Tibial artery (tissue), 4 donors: ENCODE measurements at places on chromosomes 13 and 19.

DNA sequence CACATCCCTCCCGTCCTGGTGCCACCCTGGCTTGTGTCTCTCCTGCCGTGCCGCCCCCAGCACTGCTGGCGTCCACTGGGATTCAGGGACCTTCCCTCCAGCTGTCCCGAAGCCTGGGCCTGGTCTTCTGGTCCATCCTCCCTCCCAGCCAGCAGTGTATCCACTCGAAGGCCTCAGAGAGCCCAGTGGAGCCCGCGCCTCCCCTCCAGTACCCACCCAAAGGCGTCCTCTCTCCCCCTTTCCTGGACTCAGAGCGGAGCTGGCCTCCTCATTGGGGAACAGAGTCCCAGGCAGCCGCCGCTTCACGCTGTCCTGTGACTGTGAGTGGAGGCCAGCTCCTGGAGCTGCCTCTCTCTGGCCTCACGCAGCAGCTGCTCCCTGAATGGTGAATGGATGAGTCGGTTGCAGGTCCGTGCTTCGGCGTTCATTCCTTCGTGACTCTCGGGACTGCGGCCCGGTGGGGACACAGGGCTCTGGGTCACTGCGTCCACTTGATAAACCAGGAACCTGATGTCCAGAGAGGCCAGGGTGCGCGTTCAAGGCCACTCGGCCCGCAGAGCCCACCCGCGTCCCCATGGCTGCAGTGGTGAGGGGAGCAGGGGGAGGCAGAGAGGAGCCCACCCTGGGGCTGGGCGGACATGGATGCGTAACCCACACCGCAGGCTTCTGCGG lies 12.1 kb downstream of the ONECUT3 start:
- DNase-seq: no peak

- DNase-seq: no peak
Observed at GRCh38 chr13:61247149-61247936, 168.3 kb downstream of the PCDH20 start.

DNA sequence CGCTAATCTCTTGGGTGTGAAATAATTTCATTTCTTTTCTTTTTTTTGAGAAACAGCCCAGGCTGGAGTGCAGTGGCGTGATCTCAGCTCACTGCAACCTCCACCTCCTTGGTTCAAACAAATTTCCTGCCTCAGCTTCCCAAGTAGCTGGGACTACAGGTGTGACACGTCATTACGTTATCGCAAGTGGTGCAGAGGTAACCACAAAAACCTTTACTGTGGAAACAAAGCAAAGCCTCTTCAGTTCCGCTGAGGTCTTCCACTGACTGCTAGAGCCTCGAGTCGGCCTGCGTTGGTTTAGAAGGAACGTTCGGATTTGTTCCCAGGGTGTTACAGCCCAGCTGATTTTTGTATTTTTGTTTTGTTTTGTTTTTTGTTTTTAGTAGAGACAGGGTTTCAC lies 2.0 kb upstream of the ZNF784 start:
- no peak for DNase-seq

DNA sequence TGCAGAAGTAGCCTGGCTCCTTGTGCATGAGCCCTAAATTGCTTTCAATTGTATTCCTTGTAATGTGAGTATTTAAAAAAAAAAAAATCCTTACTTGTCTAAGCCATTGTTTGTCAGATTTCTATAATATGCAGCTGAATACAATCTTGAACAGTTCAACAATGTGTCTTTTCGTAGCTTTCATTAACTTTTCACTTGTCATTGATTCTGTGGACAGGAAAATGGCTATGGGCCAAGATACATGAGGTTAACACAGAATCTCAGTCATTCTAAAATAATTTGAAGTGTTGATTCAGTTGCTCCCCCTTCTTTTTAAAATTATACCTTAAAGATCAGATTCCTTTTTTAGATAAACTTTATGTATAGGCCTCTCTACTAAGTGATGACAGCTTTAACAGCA lies 395.8 kb upstream of the KLF12 start:
- no peak for DNase-seq

- DNase-seq: no peak
Observed at GRCh38 chr19:8459095-8459494, 14.3 kb downstream of the HNRNPM start.

DNA sequence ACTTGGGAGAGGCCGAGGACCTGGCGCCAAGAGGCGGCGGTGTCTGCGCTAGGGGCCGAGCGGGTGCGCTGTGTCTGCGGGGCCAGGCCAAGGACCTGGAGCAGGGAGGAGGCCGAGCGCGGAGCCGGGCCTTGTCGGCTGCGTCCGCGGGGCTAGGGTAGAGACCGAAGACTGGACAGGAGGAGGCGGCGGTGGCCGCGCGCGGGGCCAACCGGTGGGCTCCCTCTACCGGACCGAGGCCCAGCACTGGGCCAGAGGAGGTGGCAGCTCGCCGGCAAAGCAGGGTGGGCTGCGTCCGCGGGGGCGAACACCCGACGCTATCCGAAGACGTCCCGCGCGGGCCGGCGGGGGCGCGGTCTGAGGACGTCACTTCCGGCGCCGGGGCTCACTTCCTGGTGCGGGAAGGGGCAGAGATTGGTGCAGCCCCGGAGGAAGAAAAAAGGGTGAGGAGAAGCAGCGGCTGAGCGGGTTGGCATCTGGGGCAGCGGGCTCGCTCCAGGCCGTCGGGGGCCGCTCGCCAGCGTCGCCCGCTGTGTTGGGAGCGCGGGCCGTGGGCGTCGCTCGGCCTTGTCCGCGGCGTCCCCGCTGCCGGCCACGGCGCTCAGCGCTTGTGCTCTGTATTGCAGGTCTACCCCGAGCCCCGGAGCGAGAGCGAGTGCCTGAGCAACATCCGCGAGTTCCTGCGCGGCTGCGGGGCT lies 38.3 kb downstream of the ARHGEF7 start:
- peak; percentile 89 for DNase-seq

- DNase-seq: no peak
Observed at GRCh38 chr19:53894707-53895106, 12.7 kb downstream of the PRKCG start.

DNA sequence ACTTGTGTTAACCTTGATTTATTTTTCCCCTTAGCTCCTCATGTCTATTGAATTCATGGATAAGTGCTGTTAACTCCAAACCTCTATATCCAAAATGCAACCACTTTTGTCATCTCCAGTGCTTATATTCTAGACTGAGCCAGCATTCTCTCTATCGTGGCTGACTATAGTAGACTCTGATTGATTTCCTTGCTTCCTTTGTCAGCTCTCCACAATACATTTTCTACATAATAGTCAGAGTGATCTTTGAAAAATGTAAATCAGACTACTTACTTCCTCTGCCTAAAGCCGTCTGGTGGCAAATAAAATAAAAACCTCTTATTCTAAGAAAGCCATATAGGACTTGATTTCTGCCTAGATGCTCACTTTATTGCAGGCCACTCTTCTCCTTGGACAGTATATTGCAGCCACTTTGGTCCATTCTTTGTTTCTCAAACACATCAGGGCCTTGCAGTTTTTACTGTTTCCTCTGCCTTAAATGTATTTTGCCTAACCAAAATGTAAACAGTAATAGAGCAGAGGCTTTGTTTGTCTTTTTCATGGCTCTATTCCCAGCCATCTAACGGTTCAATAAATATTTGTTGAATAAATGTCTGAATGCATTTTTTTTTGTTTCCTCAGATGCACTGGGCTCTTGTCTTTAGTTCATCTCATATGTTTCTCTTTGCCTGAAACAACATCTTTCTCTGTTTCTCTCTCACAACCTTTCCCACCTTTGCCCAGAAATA lies 243.6 kb upstream of the CSNK1A1L start:
- DNase-seq: no peak

DNA sequence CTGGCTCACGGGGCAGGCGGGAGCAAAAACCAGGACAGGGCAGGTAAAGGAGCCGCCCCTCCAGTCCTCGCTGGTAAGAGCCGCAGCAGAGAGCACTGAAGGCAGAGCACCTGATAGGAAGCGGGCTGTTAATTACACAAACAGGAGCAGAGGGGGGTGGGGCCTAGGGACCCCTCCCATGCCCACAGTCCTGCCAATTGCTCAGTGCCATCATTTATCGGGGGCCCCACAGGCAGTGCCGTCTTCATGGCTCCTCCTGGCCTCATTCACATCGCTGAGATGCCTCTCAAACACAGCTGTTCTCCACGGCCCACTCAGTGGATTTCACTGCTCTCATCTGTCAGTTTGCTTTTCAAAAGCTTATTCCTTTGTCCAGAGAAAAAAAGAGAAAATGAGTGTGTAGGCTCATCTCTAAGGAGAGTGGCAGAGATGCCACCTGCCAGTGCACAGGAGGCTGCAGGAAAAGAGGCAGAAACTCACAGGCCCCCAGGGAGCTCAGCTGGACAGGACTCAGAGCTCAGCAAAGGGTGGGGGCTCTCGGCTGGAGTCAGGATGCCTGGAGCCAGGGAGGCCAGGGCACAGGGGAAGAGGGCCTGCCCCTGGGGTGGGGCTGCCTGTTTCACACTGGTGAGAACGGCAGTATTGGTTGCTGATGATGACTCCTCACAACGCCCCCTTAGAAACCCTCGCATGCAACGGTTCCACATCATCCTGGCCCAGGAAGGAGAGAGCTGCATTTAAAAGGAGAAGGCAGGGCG lies 174.6 kb downstream of the COL4A1 start:
- DNase-seq: no peak

GRCh38 chr13:66214467-66214866 lies 1015.7 kb downstream of the PCDH9 start:
- no peak for DNase-seq

GRCh38 chr19:47158367-47158791 lies 27.7 kb downstream of the SAE1 start:
- no peak for DNase-seq

DNA sequence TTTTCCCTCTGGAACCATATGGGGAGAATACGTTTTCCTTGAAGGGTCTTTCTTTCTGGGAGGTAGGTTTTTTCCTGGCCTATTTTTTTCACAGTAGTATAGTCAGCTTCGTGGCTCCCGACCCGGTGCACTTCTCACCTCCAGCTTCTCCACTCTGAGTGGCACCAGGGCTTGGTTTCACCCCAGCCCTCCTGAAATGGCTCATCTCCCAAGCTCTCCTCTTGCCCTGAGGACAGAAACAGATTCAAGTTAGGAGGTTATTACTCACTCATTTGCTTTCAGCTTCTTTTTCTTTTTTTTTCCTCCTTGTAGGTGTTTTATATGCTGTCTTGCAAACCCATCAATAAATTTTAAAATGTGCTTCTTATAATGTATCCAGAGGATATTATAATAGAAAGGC lies 199.3 kb downstream of the RFC3 start:
- no peak for DNase-seq

DNA sequence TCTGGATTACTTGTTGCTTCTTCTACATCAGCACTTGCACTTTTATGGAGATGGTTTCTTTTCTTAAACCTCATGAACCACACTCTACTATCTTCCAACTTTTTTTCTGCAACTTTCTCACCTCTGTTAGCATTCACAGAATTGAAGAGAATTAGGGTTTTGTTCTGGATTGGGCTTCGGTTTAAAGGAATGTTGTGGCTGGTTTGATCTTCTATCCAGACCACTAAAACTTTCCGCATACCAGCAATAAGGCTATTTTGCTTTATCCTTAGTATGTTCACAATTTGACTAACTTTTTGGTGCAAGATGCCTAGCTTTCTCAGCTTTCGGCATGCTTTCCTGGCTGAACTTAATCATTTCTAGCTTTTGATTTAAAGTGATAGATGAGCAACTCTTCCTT lies 666.7 kb upstream of the MIR17HG start:
- no peak for DNase-seq

GRCh38 chr13:22883262-22883840 lies 297.4 kb upstream of the SGCG start:
- DNase-seq: no peak

- DNase-seq: no peak
Observed at GRCh38 chr19:44984005-44984404, 17.3 kb upstream of the RELB start.

DNA sequence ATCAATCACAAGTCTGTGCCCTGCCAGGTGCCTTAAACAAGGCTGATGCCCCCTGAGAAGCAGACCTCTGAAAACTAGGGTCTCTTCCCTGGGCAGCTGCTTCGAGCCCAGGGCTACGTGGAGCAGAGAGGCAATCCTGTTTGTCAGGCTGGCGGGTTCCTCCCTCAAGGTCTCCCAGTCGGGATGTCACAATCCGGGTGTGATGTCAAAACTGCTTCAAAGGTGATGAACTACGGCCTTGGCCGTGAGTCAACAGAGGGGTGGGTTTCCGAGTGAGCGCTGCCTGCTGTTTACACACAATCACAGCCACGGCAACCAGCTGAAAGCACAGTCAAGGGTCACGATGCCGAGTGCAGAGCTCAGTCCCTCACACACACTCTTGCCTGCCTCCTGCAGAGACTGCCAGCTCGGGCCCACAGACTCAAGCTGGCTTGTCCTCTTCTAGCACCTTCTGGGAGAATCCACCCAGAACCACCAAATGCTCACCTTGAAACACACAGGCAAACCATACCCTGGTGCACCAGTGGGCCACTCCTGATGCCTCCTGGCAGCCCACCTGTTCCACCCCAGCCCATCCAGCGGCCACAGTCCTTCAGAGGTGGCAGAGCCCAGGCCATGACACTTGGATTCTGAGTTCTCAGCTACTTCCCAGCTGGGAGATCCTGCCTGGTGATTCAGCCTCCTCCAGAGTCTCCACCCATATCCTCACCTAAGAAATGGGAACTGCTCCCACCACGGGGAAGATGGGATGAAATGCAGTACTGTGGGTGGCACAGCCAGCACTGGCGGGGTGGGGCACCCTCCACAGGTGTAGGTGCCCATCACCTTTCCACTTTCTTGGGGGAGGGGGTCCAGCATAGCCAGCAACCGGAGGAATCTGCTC lies 6.8 kb downstream of the ELL start:
- DNase-seq: no peak

GRCh38 chr13:104984296-104984818 lies 1551.1 kb downstream of the EFNB2 start:
- DNase-seq: no peak

DNA sequence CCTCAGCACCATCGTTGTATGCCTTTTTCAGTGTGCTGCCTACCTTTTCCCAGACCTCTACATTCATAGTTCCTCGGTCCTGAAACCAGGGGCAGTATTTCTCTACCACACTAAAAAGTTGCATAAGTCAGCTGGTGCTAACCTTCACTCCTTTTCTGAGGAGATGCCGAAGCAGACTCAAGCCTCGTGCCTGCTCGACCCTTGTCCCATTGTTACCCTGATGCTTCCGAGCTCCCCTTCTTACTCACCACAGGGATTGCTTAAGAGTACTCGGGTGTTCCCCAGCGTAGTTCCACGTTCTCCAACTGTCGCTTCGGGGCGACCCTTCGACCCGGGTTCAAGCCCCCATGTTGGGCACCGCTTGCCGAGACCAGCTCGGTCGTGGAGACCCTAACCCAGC lies 19.0 kb upstream of the IL17D start:
- no peak for DNase-seq

- no peak for DNase-seq
Observed at GRCh38 chr19:34084396-34085145, 87.7 kb upstream of the LSM14A start.

GRCh38 chr13:66778461-66778860 lies 451.7 kb downstream of the PCDH9 start:
- no peak for DNase-seq
